Body of pancreas (tissue), 4 donors: ENCODE measurements at places on chromosomes 16 and 17.

DNA sequence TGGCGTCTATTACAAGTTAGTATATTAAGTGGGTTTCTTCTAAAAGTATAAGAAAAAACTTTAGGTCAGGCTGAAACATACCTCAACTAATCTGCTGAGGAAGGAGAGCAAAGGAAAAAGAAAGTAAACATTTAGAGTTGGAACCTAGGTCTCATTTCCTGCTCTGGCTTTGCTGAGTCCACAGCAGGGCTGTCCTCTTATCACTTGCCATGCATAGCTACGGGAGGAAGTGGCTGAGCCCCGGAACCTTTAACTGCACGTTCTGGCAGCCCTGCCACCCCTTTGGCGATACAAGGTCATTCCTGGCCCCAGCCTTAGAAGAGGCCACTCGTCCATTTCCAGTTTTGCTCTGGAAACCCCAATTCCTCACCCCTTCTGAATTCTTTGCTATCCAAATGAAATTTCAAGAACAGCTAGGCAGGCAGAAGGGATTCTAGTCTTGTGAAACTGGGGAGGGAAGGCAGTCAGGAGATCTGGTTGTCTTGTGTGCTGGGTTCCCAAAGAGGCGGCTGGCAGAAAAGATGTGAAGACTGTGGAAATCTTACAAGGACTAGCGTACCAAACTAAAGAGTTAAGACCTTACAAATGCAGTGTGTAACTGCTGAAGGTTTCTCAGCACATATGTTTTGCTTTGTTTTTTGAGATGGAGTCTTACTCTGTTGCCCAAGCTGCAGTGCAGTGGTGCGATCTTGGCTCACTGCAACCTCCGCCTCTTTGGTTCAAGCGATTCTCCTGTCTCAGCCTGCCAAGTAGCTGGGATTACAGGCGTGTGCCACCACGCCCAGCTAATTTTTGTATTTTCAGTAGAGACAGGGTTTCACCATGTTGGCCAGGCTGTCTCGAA lies 19.1 kb downstream of the WIPI1 start:
- H3K27ac ChIP-seq: peak overlapping the region; percentile 50
- H3K36me3 ChIP-seq: no peaks in the 10 kb centered on the region
- no peak overlapping the region for H3K4me3 ChIP-seq
- no peaks in the 10 kb centered on the region for H3K27me3 ChIP-seq
- peaks cover 16% of the 10 kb centered on the region for H3K4me1 ChIP-seq

GRCh38 chr16:12584488-12585233 lies 219.0 kb downstream of the CPPED1 start:
- no peak overlapping the region for H3K4me3 ChIP-seq
- H3K36me3 ChIP-seq: no peaks in the 10 kb centered on the region
- no peak overlapping the region for H3K27ac ChIP-seq
- no peak for DNase-seq
- H3K27me3 ChIP-seq: no peaks in the 10 kb centered on the region

GRCh38 chr17:29722411-29723198 lies 99.9 kb upstream of the CORO6 start:
- peak overlapping the region; percentile 56 for H3K27ac ChIP-seq
- peaks cover 6% of the 10 kb centered on the region for H3K4me1 ChIP-seq
- H3K27me3 ChIP-seq: no peaks in the 10 kb centered on the region
- no peaks in the 10 kb centered on the region for H3K36me3 ChIP-seq

DNA sequence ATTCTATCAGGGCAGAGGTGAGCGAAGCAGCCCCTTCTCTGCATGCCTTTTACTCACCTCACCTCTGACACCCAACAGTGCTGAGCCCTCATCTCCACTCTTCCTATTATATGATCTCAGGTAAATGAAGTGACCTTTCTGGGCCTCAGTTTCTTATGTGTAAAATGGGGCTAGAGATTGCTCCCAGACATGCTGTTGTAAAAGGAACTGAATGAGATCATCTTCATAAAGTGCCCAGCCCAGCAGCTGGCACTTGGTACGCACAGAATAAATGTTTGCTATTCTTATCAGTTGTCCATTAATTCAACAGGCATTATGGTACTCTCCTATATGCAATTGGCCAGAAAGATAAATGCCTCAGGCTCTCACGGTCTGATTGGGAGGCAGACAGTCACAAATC lies 4.5 kb upstream of the GALK1 start:
- DNase-seq: peak; percentile 71
- H3K4me1 ChIP-seq: peaks cover 37% of the 10 kb centered on the region
- no peak overlapping the region for H3K4me3 ChIP-seq
- H3K36me3 ChIP-seq: no peaks in the 10 kb centered on the region
- no peaks in the 10 kb centered on the region for H3K27me3 ChIP-seq

DNA sequence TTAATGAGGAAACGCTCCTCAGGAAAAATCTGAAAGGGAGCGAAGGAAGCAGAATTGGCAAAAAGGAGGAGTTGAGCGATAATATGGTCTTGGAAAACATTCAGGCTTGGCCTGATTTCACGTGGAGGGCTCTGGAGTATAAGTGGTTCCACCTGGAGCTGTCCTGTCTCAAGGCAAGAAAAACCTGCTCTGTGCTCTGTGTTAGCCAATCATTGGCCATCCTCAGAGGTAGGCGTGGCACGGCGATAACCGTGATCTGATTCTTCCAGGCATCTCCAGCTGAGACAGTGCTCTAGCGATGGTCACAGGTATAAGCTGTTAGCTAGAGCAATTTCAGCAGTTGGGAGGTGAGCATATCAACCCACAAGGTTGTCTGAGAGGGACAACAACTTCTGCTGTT lies 450.5 kb upstream of the MAF start:
- H3K36me3 ChIP-seq: no peaks in the 10 kb centered on the region
- DNase-seq: no peak
- H3K27ac ChIP-seq: no peak overlapping the region

DNA sequence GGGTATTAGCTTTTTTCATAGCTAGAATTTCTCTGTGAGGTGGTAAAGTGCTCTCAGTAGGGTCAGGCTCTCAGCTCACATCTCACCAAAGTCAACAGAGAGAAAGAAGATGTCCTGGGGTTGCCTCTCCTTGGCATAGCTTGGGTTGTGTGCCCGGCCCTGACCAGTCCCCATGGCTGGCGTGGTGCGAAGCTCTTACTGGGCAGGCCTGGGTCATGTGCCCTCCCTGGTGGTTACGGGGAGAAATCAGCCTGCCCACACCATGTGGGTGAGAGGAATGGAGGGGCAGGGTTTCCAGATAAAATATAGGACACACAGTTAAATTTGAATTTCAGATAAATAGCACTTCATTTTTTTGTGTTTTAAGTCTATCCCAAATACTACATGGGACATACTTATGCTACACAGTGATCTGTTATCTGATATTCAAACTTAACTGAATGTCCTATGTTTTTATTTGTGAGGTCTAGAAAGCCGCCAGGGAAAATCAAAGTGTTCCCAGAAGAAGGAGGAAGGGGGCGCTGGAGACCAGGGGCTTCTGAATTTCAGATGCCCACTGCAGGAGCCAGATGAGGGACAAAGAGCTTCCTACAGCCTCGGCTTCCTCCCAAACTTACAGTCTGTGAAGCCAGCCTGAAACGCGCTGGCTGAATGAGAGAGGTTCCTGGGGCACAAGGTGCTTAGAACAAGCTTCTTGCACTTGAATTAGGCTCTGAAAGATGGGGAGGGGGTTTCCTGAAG lies 45.4 kb downstream of the NKD1 start:
- no peak for DNase-seq
- no peak overlapping the region for H3K27ac ChIP-seq
- no peaks in the 10 kb centered on the region for H3K36me3 ChIP-seq
- no peak overlapping the region for H3K4me3 ChIP-seq
- peaks cover 33% of the 10 kb centered on the region for H3K4me1 ChIP-seq
- no peaks in the 10 kb centered on the region for H3K27me3 ChIP-seq

DNA sequence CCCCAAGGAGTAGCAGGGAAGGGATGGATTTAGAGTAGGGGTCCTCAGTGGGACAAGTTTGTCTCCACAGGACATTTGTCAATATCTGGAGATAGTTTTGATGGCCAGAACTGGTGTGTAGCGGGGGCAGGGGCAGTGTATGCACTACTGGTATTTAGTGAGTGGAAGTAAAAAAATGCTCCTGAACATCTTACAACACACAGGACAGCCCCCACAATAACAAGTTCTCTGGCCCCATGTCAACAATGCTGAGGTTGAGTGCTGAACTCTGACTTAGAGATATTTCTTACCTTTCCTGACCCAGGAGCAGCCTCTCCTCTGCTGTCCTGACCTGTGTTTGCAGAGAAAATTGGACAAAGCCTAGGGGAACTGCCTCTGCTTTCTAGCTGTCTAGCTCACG lies 365.8 kb downstream of the HAPSTR1 start:
- no peak for DNase-seq
- no peak overlapping the region for H3K27ac ChIP-seq
- no peaks in the 10 kb centered on the region for H3K4me1 ChIP-seq

GRCh38 chr16:50478773-50479149 lies 69.4 kb upstream of the NKD1 start:
- no peaks in the 10 kb centered on the region for H3K36me3 ChIP-seq
- no peaks in the 10 kb centered on the region for H3K27me3 ChIP-seq
- no peak overlapping the region for H3K4me3 ChIP-seq
- H3K27ac ChIP-seq: no peak overlapping the region
- no peaks in the 10 kb centered on the region for H3K4me1 ChIP-seq

DNA sequence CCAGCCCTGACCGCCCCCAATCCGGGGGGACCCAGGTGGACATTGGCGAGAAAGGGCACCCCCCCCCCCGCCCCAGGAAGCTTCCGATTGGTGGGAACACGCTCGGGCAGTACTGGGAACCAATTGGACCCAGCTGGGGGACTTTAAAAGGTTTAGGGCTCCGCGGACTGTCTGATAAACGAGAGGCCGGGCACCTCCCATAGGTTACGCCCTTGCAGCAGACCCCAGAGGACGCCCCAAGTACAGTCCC lies 245 bp downstream of the TMEM256 start:
- no peaks in the 10 kb centered on the region for H3K36me3 ChIP-seq
- H3K4me1 ChIP-seq: peaks cover 32% of the 10 kb centered on the region
- H3K27ac ChIP-seq: peak overlapping the region; percentile 96
- no peaks in the 10 kb centered on the region for H3K27me3 ChIP-seq
- no peak for DNase-seq

DNA sequence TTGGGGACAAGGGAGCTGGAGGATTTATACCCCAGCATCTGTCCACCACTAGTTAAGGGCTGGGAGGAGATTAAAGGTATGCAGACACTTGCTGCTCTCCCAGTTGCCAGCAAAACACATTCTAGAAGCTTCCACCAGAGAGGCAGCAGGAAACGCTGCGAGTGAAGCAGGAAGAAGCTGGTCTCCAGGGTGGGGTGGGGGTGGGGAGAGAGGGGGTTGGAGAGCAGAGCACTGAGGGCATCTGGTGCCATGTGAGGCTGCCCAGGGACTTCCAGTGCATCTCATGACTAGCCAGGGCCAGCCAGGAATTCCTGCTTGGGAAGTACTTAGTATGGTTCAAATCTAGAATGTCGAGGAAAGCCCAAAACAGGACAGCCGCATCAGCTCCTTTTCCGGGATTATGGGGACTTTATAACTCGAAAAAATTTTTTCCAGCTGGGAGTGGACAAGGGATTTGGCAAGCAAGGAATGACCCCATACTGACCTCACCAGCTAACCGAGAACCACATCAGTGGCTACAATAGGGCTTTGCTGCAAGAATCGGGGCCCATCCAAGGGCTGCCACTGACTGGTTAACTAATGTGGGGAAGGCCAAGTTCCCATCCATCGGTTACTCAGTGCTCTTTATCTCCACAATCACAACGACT lies 26.2 kb upstream of the AXIN2 start:
- no peak overlapping the region for H3K4me3 ChIP-seq
- peaks cover 29% of the 10 kb centered on the region for H3K4me1 ChIP-seq
- DNase-seq: no peak

DNA sequence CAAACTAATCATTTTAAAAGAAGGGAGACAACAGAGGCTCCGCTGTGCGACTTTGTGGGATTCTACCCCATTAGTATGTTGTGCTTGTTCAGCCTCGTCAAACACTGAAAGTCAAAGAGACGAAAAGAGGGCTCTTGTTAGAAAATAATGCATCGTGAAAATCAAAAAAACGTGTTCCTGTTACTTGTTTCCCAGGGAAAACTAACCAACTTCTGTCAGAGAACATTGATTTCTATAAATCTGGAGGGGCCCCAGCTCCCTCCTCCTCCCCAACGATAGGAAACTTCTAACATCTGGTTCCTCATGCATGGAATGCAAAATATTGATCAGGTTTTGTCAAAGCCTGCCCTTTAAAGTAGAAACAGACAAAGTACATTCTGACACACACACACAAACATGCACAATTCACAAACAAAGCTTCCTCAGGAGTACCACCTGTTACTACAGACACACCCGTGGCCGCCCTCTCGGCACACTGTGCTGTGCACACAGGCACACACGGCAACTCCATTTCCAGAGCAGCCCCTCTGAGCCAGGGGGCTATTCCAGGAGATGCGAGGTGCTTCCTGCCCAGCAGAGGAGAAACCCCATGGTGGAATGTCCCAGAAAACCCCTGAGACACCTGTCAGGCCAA lies 151.3 kb downstream of the ZFHX3 start:
- no peak overlapping the region for H3K4me3 ChIP-seq
- no peak for DNase-seq
- no peaks in the 10 kb centered on the region for H3K36me3 ChIP-seq
- H3K27me3 ChIP-seq: no peaks in the 10 kb centered on the region
- H3K4me1 ChIP-seq: no peaks in the 10 kb centered on the region
